Dorsolateral prefrontal cortex (tissue), 122 donors: ENCODE measurements at places on chromosomes 2 and 18.

GRCh38 chr2:49935449-49935848 is 781.1 kb upstream of the FSHR start:
- no peak for DNase-seq

GRCh38 chr2:195601361-195601760 is 55.7 kb upstream of the SLC39A10 start:
- DNase-seq = no peak

GRCh38 chr2:70894765-70895164 is 40.9 kb upstream of the ATP6V1B1 start:
- no peak for DNase-seq

DNA sequence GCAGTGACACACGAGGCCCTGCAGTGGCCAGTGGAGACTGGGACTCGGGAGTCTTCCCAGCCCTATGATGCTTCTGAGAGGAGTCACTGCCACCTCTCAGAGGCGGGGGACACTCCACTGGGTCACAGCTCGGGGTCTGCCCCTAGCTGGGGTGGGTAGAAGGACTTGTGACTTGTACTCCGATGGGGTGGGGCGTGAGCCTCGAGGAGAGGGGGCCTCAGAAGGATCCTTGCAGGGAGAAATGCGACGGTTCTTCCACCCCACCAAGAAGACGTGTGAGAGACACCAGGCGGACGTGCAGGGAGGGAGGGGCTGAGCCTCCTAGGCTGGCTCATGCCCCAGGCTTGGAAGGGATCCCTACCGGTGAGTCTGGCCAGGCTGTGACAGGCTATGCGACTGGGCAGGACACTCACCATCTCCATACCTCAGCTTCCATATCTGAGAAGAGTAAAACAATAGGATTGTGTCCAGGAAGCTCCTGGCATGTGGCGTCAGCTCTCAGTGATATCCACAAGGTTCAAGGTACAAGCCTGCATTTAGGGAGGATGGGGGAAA is 11.1 kb upstream of the OTOS start:
- no peak for DNase-seq

DNA sequence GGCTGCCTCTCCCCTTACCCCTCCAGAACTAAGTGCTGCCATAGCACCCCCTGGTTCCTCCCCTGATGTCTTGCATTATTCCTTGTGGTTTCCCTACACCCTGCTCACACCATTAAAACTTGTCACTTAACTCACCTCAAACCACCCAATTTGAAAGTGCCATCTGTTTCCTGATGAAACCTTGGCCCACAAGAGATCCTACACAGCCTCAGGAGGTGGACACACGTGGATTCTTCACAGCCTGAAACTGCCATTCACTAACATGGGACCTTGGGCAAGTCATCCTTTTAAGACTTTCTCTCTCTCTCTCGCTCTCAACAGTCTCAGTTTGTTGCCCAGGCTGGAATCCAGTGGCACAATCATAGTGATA is 27.5 kb upstream of the FAM124B start:
- no peak for DNase-seq
